ENCODE measurements at places on chromosomes 7 and 10.

DNA sequence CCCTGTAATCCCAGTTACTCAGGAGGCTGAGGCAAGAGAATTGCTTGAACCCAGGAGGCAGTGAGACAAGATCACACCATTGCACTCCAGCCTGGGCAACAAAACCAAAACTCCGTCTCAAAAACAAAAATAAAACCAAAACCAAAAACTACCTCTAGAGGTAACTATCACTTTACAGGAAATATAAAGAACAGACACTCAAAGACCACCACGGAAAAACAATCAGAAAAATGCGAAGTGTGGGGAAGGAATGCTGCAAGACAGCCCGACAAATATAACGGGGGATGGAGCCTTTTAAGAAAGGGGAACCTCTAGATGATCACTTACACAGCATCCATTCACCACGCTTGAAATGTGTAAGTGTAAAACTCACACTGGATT lies 4.3 kb downstream of the HNRNPF start:
- no peak for DNase-seq

DNA sequence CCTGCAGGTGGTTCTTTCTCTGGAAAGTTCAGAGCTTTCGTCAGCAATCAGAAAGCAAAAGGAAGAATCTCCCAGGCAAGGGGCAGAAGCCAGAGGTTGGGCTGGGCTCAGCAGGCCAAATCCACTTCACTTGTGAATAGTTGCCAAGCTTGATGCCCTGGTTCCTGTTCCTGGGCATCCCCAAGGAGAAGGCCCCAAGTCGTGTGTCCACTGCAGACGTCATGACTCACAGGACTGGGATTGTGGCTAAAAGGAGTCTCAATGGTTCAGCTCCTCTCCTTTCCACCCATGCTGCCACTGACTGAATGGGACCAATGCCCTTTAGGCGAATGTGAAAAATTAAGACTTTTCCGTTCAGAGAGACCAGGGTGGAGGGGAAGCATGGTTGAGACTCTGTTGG lies 38.6 kb upstream of the TRIM8 start:
- DNase-seq, result no peak

GRCh38 chr7:119900996-119901672 lies 371.8 kb upstream of the KCND2 start:
- DNase-seq, result no peak

- no peak for DNase-seq
These were observed 112.5 kb downstream of the RALA start for GRCh38 chr7:39735903-39736302.

DNA sequence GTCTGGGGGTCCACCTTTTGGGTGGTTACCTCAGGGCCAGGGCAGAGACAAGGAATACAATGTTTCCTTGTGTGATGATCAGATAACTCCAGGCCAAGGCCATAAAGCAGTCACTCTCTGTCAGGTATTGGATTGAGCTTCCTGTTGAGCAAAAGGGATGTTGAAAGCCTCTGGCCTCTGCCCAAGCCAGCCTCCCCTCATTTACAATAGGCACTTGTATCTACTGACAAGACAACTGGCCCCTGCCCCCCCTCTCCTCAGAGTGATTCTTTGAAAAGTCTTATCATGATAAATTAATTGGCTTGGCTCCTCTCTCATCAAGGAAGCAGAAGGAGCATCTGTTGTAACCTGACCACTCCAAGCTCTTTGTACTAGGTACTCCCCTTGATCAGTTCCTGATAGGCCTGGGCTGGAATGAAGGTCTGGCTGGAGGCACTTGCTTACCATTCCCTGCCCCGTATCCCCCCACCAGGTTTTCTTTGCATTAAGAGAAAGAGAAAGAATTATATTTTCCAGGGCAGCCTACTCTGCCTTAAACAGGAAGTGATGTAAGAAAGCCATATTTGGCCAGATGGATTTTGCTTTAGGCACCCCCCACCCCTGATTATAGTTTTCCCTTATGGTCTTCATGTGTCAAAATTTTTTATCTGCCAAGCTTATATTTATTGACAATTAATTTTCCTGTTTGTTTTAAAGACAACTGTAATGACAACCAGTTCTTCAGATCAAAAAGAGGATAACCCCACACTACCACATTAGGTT lies 42.1 kb upstream of the HPS1 start:
- no peak for DNase-seq

GRCh38 chr7:64651203-64651602 lies 14.7 kb upstream of the ZNF107 start:
- no peak for DNase-seq

- DNase-seq, result no peak
These were observed 669.8 kb upstream of the ANKRD30A start for GRCh38 chr10:36455526-36456133.

DNA sequence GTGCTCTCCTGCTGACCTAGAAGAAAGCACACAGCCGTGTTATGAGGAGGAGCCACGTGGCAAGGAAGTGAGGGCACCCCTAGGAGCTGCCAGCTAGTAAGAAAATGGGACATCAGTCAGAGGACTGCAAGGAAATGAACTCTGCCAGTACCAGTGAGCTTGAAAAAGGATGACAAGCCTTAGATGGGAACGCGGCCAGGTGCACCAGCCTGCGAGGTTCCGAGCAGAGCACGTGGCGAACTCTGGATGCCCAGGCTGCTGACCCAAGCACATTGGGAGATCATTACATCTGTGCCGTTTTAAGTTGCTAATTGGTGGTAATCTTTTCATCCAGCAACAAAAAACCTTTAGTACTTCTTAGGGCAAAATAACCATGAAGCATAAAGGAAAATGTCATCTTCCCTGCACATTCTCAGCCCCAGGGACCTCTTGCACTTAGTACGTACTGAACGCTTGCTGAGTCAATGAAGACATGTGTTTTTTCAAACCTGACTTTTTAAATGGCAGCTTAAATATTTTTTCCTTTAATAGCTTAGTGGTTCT lies 69.4 kb downstream of the AMZ1 start:
- DNase-seq, result no peak

- DNase-seq, result no peak
These were observed 40.6 kb downstream of the LDB3 start for GRCh38 chr10:86708783-86709380.

DNA sequence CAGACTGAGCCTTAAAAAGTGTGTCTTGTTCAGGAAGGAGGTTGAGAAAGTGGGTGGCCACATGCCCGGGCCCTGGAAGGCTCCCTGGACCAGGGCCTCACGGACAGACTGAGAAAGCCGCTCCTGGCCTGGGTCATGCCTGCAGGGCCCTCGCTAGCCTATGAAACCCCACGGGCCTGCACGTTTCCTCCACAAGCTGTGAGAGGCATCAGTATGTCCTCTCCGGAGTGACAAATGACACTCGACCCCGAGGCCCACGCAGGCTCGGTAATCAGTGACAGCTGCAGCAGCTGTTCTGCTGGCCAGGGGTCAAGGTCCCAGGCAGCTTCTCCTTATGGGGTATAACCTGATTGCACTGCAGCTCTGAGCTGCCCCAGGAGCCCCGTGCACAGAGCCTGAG lies 47.6 kb downstream of the ASB13 start:
- DNase-seq, result no peak

- DNase-seq, result no peak
These were observed 11.1 kb downstream of the RBP4 start for GRCh38 chr10:93589648-93590562.

DNA sequence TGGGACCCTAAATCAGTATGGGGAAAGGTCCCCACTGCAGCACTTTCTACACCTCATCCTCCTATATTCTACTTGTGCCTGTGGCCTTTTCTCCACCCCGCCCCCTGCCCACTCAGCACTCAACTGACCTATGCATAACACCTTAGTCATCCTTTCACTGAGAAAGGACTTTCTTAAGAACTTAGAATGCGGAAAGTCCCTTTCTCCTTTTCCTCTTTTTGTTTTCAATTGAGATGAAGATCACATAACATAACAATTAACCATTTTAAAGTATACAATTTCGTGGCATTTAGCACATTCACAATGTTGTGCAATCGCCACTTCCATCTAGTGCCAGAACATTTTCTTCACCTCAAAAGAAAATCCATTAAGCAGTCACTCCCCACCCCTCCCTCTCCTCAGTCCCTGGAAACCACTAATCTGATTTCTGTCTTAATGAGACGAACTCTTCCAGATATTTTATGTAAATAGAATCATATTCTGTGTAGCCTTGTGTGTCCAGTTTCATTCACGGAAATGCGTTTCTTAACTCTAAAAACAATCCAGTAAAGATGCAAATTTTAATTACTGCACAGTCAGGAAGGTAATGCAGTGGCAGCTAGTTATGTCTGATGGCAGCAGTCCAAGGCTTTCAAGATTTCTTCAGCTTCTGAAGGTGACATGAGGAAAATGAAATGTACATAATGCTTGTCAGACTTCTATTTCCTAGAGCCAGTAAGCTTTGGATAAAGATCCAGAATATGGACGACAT lies 41.7 kb downstream of the FAS start:
- peak; percentile 42 for DNase-seq

GRCh38 chr10:83835945-83836745 lies 303.2 kb upstream of the GHITM start:
- DNase-seq, result no peak

DNA sequence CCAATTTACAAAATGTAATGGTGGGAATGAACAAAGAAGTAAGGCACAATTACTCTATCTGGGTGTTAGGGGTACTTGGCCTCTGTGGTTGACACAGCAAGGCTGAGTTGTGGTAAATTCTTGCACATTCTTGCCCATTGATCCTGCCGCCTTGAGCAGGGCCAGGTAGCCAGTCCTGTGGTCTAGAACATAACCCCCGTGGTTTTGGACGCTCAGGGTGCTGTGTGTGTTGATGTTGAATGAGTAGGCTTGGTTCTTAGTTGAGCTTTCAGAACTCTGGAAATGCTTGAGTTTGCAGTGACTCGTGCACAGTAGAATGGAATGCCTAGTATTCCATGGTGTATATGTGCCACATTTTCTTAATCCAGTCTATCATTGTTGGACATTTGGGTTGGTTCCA lies 42.3 kb upstream of the CDHR3 start:
- DNase-seq, result no peak

GRCh38 chr10:97822261-97822687 lies 27.4 kb upstream of the GOLGA7B start:
- no peak for DNase-seq

GRCh38 chr7:43938892-43939482 lies 12.8 kb downstream of the UBE2D4 start:
- DNase-seq, result no peak

DNA sequence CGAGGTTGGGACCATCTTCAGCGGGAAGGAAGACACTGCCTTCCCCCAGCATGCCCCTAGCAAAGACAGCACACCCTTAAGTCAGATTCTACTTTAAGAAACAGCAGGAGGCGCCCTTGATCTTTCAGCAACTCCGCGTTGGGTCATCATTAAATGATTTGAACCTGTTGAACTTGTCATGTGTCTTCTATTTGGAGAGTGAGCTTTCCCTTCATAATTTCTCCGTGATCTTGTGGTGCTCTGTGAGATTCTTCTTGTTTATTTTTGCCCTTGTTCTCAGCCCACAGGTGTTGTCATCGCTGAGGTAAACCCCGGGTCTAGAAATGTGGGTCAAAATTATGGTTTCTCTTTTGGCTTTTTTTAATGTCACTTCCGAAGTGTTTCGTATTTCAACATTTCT lies 49.5 kb upstream of the PITRM1 start:
- no peak for DNase-seq

DNA sequence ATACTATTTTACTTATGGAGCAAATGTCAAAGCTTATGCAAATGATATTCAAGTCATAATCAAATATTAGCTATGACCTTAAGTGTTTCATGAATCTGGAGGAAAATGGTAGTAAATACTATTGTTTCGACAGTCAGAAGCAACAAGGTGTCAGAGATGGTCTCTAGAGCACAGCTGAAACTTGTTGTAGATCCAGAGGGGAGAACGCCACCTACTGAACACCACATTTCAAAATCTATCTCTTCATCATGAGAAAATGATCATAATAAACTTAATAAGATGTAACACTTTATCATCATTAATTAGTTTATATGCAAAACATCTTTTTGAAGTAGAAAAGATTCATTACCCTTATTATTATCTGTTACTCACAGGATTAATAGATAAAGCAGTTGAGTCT lies 418.7 kb downstream of the GATA3 start:
- DNase-seq, result no peak

DNA sequence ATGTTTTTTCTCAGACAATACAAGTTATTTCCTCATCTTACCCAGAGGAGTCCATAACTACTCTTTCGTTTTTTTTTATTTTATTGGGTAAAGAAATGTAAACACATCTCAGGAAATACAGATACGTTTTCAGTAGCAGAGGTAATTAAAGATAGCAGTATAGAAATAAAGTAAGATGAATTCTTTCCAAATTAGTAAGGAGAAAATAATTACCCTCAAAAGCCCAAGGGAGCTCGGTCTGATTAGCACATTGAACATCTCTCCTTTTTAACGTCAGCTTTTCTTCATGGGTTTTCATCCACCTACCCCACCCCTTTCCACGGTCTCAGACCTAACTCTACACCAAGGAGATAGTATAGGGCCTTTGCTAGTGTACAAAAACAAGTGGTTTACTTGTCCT lies 294.2 kb downstream of the GRID1 start:
- no peak for DNase-seq

- DNase-seq, result no peak
These were observed 99.4 kb downstream of the WDFY4 start for GRCh38 chr10:48784031-48784430.

DNA sequence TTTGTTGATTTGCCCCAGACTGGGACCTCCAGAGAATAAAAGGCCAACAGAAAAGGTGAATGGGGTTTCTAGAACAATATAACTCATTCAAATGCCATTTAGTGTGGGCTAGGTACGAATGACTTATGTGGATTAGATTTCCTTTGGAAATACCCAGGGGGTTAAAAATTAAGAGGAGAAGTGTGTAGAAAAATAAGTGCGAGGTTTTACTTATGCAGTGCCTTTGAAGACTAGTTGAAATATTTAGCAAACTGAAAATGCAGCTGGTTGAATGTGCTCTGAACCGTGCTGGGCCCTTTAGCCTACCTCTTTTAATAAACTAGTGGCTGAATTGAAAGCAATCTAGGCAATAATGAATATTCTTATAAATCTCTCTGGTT lies 180.6 kb downstream of the LRMDA start:
- no peak for DNase-seq

DNA sequence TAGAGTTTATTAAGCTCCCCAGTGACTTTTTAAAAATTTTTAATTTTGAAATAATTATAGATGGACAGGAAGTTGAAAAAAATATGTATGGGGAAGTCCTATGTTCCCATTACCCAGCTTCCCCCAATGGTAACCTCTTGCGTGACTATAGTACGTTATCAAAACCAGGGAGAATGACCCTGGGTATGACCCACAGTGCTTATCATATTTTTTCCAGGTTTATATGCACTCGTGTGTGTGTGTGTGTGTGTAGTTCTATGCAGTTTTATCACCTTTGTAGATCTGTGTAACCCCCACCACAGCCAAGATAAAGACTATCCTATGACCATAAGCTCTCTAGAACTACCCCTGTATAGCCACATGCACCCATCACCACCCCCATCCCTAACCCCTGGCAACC lies 72.8 kb downstream of the TBXAS1 start:
- no peak for DNase-seq

- no peak for DNase-seq
These were observed 88.2 kb upstream of the EGR2 start for GRCh38 chr10:62904281-62904875.

GRCh38 chr7:1943933-1944618 lies 274.0 kb downstream of the ELFN1 start:
- DNase-seq, result no peak

- DNase-seq, result no peak
These were observed 39.0 kb downstream of the COL17A1 start for GRCh38 chr10:104046651-104047050.

Data from stimulated activated CD4-positive, alpha-beta T cell treated with anti-CD3 and anti-CD28 coated beads, Interleukin-1b, Interleukin-23, amount 100 ng/mL, for 24 hours (primary cell).